T1000 (cell line): ENCODE measurements at places on chromosomes 5 and 9.

GRCh38 chr9:107481035-107481434 is 8.5 kb downstream of the KLF4 start:
- DNase-seq = no peak

DNA sequence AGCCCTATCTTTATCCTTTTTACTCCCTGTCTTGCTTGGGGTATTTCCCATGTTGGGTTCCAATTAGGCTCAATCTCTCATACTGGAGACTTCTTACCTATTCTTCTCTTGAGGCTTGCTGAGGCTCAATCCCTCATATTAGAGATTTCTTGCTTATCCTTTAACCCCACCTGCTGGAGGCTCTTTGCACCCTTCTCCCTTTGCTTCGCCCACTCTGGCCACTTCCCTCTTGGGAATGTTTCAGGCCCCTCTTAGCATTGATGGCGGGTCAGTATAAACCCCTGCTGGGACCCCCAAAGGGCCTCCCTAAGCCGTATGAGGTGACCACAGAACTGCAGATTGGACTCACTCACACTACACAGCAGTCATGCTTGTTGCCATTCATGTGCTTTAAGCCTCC is 69.3 kb upstream of the CDK20 start:
- DNase-seq = no peak

- DNase-seq = no peak
Measured at GRCh38 chr5:87185838-87186237, 81.8 kb upstream of the RASA1 start.

- no peak for DNase-seq
Measured at GRCh38 chr5:157479612-157480510, 19.8 kb downstream of the NIPAL4 start.

- no peak for DNase-seq
Measured at GRCh38 chr5:159216454-159216853, 7.1 kb upstream of the RNF145 start.

- DNase-seq = no peak
Measured at GRCh38 chr9:18114559-18115475, 359.1 kb upstream of the ADAMTSL1 start.

DNA sequence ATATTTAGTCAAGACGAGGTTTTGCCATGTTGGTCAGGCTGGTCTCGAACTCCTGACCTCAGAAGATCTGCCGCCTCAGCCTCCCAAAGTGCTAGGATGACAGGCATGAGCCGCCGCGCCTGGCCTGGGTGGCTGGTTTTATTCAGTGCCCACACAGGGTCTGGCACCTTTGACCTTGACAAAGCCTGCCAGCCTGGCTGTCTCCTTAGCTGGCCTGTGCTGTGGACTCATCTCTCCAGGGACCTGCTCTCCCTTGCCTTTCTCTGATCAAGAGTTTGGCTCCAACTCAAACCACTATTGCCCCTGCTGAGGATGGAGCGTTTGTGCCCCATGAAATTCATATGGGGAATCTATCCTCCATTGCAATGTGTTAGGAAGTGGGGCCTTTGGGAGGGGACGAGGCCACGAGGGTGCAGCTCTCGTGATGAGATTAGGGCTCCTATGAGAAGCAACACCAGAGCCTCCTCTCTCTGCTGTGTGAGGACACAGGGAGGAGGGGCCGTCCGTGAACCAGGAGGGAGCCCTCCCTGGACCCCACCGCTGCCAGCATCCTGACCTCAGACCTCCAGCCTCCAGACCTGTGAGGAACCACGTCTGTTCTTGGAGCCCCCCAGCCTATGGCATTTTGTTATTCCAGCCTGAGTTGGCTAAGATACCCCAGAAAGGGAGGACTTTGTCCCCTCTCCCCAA is 45.0 kb downstream of the MRPL36 start:
- DNase-seq = no peak

DNA sequence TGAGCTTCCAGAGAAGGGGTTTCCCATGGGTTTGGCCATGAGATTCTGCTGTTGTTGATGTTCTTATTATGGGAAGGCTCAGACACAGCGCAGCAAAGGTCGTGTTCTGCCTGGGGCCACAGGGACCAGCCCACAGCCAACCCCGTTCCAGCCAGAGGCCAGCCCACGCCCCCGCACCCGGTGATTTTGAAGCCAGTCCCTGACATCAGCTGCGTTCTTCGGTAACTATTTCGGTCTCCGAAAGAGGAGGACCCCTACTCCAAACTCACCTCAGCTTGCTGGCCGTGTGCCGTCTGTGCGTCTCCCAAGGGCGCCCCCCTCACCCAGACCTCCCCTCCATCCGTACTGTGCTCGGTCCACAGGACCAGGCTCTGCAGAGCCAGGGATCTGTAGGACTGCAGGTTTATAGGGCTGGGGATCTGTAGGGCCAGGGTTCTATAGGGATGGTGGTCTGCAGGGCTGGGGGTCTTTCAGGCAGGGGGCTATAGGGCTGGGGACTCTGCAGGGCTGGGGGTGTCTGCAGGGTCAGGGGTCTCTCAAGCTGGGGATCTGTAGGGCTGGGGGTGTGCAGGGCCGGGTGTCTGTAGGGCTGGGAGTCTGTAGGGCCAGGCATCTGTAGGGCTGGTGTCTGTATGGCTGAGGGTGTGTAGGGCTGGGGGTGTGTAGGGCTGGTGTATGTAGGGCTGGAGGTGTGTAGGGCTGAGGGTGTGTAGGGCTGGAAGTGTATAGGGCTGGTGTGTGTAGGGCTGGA is 11.8 kb downstream of the COL5A1 start:
- DNase-seq = no peak

- no peak for DNase-seq
Measured at GRCh38 chr9:4665357-4665756, 923 bp downstream of the SPATA6L start.
